Activated T-helper 2 cell treated with anti-CD3 and anti-CD28 coated beads, Interferon-gamma antibody, Interleukin-2, Interleukin-4, amounts not matched to agents 10 μg/mL and 5 μg/mL and 100 μg/mL, durations not matched to agents 14 hours and 24 hours and 36 hours (primary cell): ENCODE measurements at places on chromosomes 16 and 17.

DNA sequence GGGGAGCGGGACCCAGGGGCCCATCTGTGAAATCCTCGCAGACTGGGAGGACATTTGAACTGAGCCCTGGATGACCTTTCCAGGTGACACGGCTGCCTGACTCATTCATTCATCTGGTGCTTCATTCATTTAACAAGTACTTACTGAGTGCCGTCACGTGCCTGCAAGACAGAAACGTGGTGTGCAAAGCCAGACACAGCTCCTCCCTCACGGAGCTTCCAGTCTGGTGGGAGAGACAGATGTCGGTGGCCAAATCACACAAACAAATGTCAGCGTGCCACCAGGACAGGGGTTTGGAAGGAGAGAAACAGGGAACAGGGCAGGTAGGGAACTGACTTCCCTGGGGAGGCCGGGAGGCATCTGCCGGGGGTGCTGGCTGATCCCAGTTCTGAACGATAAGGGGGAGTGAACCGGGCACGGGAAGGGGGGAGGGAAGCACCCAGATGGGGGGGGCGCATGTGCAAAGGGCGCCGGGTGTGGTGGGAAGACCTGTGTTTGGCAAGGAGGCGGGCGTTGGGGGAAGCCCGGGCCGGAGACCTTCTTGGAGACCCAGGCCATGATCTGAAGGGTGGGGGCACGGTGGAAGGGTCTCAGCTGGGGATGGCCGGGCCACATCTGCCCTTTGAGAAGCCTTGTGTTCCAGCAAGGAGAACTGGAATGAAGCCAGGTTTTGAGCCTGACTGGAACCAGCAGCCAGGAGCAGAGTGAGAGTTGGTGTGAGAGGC is 93.6 kb upstream of the CIBAR2 start:
- DNase-seq: no peak

GRCh38 chr17:63086483-63087185 is 120.6 kb downstream of the TANC2 start:
- DNase-seq: no peak

GRCh38 chr16:57834936-57835335 is 32.6 kb upstream of the KIFC3 start:
- DNase-seq: no peak

- no peak for DNase-seq
These were observed 117.4 kb downstream of the IRF8 start for GRCh38 chr16:86016201-86016965.

- DNase-seq: no peak
These were observed 8.6 kb downstream of the C16orf90 start for GRCh38 chr16:3486506-3487215.

GRCh38 chr17:74342224-74342623 is 16.2 kb downstream of the KIF19 start:
- DNase-seq: no peak

DNA sequence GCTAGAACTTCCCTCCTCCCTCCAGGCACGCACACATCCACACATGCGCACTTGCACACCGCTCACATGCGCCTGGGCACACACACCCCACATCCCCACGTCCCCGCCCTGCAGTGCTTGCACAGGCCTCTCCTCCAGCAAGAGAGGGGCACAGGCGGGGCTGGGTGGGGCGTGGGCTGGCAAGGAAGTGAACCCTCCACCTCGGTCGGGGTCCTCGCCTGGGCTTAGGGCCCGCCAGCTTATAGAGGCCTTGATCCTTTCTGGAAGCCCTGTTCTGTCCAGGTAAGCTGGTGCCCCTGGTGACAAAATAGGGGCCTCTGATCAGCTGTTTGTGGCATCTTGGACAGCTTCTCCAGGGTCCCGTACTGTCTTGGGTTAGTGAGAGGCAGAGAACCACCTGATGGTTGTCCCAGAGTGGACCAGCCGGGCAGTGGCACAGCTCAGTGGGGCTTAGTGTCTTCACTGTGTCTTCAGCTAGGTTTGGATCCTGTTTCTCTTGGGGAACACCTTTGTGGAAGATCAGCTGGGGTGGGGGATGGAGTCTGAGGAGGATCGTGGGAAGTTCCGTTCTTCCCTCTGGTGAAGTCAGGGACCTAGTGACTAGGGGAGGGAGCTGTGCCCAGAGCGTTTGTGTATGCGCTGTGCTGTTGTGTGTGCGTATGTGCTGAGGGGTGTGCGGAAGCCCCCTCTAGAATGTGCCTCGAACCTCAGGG is 12.1 kb downstream of the TBX4 start:
- no peak for DNase-seq

GRCh38 chr17:29617125-29617480 is 5.6 kb downstream of the CORO6 start:
- DNase-seq: peak; percentile 89

GRCh38 chr16:66741950-66742808 is 9.2 kb downstream of the DYNC1LI2 start:
- no peak for DNase-seq

DNA sequence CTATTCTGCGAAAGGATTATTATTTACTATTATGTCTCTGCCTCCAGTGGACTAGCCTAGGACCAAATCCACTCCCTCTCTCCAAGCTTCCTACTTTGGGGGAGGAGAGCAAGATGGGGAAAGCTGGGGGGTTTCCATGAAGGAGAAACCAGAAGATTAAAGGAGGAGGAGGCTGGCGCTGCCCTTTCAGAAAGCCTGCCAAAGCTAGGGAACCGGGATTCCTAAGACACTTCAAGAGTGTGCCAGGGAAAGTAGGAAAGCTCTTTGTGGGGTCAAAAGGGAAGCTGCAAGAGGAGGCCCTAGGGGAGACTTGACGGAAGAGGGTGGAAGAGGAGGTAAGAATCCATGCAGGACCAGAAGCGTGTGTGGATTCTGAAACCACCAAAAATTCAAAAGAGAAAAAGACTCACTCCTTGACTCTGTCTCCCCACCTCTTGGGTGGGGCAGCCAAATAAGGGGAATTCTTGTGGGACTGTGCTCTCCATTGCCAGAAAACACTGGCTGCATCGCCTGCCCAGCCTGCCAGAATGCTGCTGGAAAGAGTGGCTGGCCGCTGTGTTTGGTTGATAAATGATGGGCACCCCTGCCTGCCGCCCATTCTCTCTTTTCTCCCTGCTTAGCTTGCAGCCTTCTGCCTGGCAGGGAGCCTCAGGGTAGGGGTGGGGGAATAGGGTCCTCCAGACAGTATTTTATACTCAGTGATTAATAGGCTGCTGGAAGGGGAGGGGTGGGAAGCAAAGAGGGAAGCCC is 11.8 kb upstream of the KAT7 start:
- DNase-seq: no peak

- DNase-seq: no peak
These were observed 561 bp upstream of the HERPUD1 start for GRCh38 chr16:56931271-56931891.

GRCh38 chr16:51180719-51181502 is 29.8 kb upstream of the SALL1 start:
- no peak for DNase-seq

GRCh38 chr17:33986566-33986965 is 268.5 kb upstream of the CCL2 start:
- no peak for DNase-seq

GRCh38 chr16:14362774-14363371 is 267.2 kb downstream of the PARN start:
- no peak for DNase-seq

DNA sequence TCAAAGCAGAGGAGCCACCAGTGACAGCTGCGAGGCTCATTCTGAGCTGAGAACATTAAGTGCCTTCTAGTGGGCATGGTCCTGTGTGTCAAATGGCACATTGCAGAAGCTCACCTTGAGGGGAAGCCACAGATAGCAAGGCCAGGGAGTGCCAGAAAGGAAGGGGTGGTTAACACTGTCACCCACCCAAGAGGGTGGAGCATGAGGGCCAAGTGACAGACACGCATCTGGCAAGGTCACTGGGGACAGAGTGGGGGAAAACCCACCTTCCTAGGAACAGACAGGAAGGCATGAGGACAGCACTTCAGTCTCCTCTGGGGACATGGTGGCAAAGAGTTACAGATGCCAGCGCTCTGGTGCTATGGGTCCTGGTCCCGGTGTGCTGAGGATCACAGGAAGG is 22.1 kb downstream of the NUBP1 start:
- DNase-seq: no peak

DNA sequence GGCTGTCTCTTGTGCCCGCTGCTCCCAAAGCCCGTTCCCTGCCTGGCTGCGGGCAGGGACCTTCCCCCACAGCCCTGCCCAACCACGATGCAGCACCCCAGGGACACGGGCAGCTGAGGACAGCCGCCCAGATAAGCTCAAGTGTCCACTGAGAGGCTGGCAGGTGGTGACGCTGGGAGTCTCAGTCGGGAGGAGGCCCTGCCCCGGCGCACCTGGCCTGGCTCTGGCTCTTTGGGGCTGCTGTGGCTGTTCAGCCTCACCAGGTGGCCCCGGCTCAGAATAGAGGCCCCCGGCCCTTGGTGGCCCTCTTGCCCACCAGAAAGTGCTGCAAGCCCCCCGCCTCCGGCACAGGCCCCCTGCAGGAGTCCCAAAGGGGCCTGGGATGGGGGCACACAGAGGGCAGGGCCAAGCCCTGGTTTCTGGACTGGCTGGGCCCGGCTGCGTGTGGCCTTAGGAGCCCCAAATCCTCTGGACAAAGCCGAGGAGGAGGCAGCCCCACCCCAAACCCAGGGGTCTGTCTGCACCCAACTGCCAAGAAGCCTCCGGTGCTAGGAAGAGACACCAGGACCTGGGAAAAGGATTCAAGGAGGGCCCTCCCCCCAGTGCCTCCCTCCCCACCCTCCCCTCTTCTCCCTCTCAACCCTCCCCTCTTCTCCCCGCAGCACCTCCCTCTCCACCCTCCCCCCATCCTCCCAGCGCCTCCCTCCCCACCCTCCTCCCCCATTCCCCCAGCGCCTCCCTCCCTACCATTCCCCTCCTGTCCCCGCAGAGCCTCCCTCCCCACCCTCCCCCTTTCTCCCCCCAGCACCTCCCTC is 5.3 kb downstream of the NTHL1 start:
- no peak for DNase-seq
